ENCODE measurements at places on chromosomes 5 and 9.

- no peak for DNase-seq
Observed at GRCh38 chr9:91305596-91306295, 56.0 kb downstream of the AUH start.

GRCh38 chr9:121861501-121862180 lies 210.2 kb downstream of the DAB2IP start:
- no peak for DNase-seq

DNA sequence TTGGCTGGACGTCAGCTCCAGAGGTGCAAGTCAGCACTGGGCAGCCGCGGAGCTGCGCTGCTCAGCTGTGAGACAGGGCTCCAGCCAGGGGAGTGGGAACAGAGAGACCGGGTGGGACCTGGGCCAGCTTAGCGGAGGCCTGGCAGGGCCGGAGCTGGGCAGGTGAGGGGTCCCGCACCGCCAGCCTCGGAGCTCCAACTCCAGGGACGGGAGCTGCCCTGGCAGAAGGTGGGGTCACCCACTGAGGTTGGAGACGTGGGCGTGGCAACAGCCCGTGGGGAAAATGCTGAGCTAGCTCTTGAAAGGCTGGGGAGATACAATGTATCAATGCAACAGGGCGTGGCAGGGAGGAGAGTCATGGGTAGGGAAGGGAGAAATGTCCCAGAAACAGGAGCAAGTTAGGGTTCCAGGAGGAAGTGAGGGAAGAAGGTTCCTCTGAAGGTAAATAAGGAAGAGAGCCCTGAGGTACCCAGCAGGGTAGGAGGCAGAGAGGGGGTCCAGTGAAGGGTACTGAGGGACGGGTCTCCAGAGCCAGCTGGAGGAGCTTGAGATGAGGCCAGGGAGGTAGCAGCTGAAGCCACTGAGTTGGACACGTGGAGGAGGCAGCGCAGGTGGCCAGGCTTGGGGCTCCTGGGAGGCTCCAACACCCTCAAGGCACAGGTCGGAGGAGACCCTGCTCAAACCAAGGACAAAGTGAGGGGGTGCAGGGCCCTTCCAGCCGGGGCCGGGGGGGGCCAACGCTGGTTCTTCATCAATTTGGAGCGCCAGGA lies 736 bp upstream of the NKD2 start:
- no peak for DNase-seq

DNA sequence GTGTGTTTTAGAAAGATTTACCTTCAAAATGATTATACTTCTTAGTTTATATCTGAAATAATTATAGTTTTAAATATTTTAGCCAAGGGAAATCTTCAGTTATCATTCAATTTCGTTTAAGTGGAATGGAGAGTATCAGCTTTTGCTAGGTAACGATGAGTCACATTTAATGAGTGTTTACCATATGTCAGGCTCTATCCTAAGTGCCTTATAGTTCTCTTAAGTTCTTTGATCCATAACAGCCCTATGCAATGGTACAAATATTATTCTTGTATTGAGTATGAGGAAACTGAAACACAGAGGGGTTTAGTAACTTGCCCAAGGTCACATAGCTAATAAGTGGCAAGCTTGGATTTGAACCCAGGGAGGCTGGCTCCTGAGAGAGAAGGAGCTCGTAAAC lies 37.5 kb upstream of the SHB start:
- no peak for DNase-seq

DNA sequence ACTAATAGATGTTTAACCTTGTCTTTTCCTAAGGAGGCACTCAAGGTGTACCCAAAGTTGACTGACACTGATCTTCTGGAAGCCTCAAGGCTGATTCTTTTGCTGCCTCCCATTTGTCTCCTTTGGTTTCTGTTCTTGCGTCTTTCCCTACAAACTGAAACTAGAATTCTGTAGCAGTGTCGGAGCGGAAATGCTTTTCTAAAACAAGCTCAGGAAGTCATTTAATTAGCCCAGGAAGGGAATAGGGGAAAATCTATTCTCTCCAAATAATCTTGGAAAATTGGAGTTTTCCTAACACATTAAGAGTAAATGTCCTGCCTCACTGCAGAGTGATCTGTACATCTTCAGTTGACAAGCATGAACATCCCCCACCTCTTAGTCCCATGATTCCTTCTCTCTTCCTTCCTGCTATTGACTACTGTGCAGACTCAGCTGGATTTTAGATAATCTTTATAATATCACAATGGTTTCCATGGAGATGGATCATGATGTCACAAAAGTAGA lies 182.7 kb downstream of the NR3C1 start:
- no peak for DNase-seq

DNA sequence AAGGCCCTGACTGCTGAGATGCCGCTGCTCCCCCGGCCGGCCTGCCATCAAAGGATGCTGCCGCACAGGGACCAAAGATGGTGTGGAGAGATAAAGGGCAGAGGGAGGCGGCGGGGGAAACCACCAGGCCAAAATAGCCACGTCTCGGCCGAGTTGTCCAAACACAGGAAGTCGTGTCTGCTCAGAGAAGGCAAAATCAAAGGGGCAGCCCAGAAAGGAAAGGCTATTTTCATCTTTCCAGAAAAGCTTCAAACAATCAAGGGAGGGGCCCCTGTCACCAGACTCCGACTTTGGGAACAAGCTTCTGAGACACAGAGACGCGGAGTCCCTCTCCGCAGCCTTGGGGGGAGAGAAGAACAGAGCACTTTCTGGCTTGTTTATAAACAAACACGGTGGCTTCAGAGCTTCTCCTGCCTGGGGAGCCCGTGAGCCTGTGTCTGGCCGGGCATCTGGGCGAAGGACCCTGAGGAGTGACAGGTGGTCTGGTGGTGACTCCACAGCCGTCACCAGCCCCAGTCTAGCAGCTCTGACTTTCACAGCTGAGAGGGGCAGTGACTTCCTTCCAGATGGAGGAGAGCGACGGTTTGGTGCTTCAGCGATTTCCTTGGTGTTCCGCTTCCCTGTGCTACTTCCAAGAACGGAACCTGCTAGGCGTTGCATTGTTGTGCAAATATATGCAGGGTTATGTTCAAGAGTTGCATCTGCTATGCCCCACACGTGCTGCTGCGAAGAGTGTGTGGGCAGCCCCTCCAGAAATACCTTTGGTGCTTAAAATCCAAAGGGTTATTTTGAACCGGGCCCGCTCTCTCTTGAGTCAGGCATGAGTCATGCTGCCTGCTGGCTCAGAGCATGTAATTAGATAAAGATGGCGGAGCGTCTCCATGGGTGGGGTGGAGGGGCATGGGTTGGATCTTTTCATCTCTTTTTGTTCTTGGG lies 24.0 kb downstream of the ADAMTSL2 start:
- DNase-seq = no peak

GRCh38 chr5:39543335-39543734 lies 118.6 kb upstream of the DAB2 start:
- no peak for DNase-seq
